Activated CD4-positive, alpha-beta T cell treated with anti-CD3 and anti-CD28 coated beads, Interleukin-2, amount 50 U/mL, for 4 hours (primary cell): ENCODE measurements at places on chromosomes 1 and 21.

DNA sequence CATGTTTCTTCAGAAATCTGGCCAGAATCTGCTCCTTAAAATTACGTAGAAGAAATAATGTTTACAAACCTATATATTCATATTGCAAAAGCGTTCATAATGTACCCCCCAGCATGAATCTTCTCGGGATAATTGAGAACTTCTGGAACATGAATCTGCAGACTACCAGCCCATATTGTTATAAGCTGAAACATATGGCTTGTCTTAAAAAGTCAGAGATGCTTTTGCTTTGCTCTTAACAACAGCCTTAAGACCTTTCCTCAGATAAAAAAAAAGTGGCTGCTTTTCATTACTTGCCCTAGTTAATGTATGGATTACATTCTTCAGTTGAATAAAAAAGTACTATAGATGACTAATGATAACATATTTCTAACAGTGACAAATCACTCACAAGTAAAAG, 15.0 kb upstream of the ZZZ3 start:
- DNase-seq = no peak

GRCh38 chr1:232226197-232226712, 403.7 kb downstream of the SIPA1L2 start:
- no peak for DNase-seq

DNA sequence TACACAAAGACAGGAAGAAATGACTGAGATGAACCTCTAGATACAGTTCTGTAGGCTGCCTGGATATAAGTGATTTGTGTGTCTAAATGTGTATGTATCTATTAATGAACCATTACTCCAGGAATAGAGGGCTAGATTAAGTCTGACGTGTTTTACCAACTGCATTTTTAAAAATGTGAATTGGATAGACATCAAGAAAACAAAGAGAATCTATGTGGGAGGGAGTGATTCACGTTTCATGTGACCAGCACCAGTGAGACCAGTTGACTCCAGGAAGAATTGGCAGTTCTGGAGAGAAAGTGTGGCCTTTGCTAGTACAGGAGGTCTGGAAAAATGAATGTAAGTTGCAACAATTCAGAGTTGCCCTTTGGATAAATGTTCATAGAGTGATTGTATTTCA, 53.4 kb upstream of the RGS21 start:
- DNase-seq = no peak

GRCh38 chr1:29939079-29939478, 702.8 kb downstream of the PTPRU start:
- DNase-seq = no peak

GRCh38 chr21:15893902-15894301, 164.1 kb downstream of the USP25 start:
- no peak for DNase-seq

GRCh38 chr1:150890033-150890416, 3.1 kb downstream of the CTXND2 start:
- no peak for DNase-seq

- no peak for DNase-seq
Observed at GRCh38 chr1:205517763-205518162, 13.3 kb downstream of the CDK18 start.

GRCh38 chr1:199279067-199279466, 640.2 kb downstream of the PTPRC start:
- no peak for DNase-seq

DNA sequence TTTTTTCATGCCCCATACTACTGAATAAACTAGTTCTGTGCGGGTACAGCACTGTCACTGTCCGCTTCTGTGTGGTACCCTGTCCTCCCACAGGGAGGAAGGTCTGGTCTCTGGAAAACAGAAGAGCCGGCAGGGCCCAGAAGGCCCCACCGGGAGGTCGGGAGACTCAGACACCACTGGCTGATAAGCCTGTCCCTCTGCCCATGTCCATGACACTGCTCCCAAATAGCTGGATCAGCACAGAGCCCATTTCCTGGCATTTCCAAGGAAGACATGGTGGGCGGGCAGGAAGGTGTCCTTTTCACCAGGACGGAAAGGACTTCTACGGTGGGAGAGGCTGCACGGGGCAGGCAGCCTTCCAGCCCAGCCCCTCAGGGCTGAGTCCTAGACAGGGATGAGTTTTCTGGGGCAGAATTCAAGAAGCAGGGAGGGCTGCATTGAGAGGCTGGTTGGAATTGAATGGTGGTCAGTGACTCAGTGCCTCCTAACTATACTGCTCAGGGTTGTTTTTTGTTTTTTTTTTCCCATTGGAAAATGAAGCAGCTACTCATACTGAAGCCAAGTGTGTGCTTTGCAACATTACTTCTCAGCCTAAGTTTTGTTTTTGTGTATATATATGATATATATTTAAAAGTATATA, 7.1 kb downstream of the PSRC1 start:
- no peak for DNase-seq

GRCh38 chr1:233982827-233983518, 78.5 kb downstream of the SLC35F3 start:
- no peak for DNase-seq

DNA sequence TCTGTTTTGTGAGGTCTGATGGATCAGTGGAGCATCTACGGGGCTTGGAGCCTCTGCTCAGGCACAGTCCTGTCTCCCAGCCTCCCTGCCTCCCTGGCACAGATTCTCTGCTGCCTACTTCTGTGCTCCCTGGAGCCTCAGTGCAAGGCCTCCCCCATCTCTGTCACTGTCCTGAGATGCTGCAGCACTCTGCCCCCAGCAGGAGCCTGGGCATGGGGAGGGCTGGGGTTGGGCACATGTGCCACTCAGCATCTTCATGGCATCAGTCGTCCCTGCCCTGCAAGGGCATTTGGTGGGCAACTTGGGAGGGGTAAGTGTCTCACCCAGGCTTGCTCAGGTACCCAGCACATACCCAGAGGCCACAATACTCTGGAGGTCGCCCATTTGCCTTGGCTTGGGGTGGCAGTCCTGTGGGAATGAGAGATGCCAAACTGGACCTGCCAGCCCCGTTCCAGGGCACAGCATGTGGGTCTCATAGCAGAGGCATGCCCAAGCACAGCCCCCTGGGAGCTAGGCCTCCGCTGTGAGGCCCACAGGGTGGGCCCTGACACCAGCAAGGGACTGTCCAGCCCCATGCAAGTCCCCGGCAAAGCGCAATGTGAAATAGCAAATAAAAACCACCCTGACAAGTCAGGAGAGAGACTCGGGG, 28.7 kb downstream of the PADI3 start:
- DNase-seq = no peak

DNA sequence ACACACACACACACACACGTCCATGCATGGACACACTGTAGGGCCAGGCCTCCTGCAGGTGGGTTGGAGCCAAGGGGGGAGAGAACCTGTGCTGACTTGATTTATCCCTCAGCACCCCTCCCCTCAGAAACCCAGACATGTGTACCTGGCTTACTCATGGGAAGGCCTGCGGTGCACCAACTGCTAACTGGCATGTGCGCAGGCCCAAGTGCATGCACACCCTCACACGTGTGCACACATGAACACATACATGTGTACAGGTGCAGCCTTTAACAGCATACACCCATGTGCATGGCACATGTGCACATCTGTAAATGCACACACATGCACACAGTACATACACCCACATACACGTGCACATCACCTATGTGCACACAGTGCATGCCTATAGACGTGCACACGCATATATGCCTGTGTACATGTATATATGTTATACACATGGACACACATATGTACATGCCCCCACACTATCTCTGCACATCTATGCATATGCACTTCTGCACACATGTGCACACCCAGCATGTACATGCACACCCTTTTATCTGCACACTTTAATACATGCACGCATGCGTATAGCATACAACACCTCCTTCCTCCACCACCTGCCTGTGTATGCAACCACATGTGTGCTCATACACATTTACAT, 67.5 kb downstream of the TRIM11 start:
- no peak for DNase-seq

DNA sequence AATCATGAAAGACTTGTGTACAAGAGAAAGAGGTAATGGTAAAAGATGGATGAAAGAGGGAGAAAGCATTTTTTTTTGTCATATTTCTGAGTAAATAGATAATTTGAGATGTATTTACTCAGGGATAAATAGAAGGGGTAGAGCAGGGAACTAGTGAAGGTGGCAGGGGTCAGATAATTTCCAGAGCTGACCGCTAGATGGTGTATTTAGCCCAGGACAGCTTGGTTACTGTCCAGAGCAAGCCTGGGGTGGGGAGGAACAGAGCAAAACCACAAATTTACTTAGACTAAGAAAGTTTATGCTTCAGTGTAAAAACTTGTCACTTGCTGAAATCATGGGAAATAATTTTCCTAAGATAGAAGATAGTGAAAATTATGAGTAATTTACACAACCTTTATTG, 91.5 kb downstream of the XCL2 start:
- DNase-seq = no peak

- no peak for DNase-seq
Observed at GRCh38 chr1:227174164-227174563, 144.1 kb downstream of the CDC42BPA start.

- no peak for DNase-seq
Observed at GRCh38 chr1:51843948-51844347, 34.6 kb downstream of the NRDC start.

DNA sequence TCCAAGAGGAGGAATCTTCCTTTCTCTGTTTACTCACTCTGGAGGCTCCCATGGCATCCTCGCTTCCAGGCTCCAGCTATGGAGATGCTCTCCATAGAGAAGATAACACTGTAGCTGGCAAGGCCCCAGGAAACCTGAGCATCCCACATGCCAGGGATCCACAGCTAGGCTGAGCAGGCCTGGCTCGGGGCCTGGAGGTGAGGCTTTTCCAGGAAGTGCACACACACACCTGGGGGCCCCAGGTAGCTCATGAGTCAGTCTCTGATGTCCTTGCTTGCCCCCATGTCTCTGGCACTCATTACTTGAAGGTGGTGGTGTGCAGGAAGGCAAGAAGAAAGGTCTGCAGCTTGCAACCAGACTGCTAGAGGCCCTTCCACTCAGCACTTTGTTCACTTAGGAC, 5.5 kb upstream of the LCE5A start:
- no peak for DNase-seq

DNA sequence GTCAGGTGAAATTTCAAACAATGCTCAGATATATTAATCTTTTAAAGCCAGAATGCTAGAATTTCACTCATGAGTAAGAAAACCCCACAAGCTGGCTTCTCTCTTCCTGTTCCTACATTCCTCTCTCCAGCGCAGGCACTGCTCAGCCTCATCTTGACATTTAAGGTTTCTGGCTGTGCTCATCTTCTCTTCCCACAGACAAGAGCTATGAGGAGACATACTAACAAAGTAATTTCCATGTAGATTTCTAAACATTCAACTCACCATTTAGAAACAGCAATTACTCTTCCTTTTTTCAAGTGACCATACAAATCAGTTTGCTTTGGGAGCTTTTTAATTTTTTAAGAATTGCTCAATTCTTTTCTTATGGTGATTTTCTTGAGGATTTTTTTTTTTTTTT, 7.8 kb upstream of the LRRC8D start:
- DNase-seq = no peak

DNA sequence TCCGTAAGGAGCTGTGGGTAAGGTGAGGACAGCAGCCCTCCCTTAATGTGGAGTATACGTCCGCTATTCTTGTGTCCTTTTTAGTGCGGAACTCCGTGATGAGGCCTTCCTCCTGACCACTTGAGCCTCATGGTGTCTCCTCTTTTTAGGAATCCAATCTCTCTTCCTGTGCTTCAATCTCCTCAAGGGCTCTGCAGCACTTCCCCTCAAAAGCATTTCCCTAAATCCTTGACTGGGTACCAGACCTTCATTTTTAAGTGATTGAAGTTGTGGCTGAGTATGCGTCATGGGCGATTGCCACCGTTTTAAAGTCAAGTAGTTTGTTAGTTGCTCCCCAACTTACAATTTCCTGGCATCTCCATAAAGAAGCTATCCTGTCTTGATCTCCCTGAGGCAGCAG, 62.8 kb downstream of the SAMSN1 start:
- no peak for DNase-seq

- no peak for DNase-seq
Observed at GRCh38 chr1:48749068-48749467, 27.6 kb downstream of the BEND5 start.

GRCh38 chr1:18119289-18119688, 11.7 kb downstream of the IGSF21 start:
- DNase-seq = no peak

- no peak for DNase-seq
Observed at GRCh38 chr1:5940723-5941407, 51.4 kb downstream of the NPHP4 start.

GRCh38 chr1:9724706-9725476, 73.4 kb downstream of the PIK3CD start:
- DNase-seq = peak; percentile 66

GRCh38 chr1:68225781-68226180, 6.5 kb downstream of the WLS start:
- no peak for DNase-seq

- no peak for DNase-seq
Observed at GRCh38 chr1:82090104-82090503, 289.4 kb downstream of the ADGRL2 start.

DNA sequence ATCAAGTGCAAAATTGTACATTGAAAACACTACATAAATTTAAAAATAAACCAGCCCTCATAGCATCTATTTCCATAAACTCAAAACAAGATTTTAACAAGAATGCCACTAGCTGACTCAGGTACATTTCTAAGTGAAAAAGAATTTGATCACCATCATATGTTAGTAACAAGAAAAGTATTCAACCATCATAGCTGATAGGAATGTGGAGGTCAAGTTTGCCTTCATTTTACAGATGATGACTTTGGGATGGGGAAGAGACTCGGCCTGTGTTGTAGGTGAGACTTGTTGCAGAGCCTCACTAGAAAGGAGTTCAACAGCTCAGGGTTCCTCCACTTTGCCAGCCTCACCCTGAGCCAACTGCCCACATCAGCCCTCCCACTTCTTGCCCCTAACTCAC, 318.8 kb upstream of the FAM78B start:
- DNase-seq = no peak

GRCh38 chr1:246618240-246618808, 52.1 kb downstream of the CNST start:
- DNase-seq = no peak

DNA sequence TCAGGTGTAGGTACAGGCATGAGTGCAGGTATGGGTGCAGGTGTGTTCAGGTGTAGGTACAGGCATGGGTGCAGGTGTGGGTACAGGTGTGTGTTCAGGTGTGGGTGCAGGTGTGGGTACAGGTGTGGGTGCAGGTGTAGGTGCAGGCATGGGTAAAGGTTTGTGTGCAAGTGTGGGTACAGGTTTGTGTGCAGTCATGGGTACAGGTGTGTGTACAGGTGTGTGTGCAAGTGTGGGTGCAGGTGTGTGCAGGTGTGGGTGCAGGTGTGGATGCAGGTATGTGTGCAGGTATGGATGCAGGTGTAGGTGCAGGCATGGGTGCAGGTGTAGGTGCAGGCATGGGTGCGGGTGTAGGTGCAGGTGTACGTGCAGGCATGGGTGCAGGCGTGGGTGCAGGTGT, 79.4 kb upstream of the ACTL8 start:
- DNase-seq = no peak
